Stimulated activated CD8-positive, alpha-beta memory T cell treated with anti-CD3 and anti-CD28 coated beads, Interleukin-4, amount 100 ng/mL, for 48 hours (primary cell): ENCODE measurements at places on chromosomes 1 and 21.
A peak's percentile ranks its signal among the peaks of the same experiment; 100 is the strongest.

- no peak for DNase-seq
These were observed 33.4 kb downstream of the KIF21B start for GRCh38 chr1:200990114-200990513.

DNA sequence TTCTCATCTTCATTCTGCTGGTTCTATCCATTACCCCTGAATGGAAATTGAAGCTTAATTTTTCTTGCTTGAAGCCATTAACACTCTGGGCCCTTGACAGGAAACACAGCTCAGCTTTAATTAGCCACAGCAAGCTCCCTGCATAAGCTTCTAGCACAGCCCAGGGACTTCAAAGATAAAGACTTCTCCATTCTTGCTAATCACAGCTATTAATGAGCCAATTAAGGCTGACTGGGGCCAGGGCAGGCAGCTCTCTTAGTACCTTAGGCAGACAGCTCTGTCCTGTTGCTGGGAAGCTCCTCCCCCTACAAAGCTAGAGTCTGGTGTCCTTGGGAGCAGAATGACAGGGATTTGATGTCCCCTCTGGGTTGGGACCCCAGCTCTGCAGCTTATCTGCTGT, 27.9 kb upstream of the TRABD2B start:
- no peak for DNase-seq

GRCh38 chr1:232859216-232859615, 54.0 kb downstream of the MAP10 start:
- no peak for DNase-seq

DNA sequence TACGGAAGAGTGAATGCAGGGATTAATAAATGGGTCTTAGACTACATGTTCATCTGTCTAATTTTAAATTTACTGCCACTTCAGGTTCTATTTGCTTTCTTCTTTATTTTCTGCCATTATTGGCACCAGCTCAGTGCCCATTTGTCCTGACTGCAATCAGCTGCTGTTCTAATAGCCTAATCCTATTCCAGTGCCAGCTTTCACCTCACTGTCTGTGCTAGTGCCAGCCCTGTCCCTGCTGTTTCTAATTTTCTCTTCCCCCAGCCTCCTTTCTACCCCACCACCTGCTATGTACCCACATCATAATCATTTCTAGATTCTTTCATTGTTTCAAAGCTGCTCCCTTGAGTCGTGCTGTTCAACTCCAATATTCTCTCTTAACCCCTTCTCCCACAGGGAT, 86.4 kb downstream of the KCNK1 start:
- no peak for DNase-seq

DNA sequence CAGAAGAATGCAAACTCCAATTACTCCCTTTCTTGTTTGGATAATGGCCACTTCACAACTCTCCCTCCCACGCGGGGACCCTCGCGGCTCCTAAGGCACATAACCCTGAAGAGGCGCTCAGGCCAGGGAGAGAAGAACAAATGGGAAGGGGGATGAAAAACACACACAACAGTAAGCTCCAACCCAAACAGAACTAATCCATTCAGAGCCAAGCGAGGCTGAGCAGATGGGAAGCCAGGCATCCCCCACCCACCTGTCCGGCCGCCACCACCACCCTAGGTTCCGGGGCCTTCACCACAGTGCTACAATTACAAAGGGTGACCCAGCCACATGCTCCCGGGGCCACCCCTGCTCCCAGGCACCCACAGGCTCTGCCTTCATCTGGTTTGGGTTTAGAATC, 101.5 kb downstream of the MRPL37 start:
- DNase-seq: no peak

DNA sequence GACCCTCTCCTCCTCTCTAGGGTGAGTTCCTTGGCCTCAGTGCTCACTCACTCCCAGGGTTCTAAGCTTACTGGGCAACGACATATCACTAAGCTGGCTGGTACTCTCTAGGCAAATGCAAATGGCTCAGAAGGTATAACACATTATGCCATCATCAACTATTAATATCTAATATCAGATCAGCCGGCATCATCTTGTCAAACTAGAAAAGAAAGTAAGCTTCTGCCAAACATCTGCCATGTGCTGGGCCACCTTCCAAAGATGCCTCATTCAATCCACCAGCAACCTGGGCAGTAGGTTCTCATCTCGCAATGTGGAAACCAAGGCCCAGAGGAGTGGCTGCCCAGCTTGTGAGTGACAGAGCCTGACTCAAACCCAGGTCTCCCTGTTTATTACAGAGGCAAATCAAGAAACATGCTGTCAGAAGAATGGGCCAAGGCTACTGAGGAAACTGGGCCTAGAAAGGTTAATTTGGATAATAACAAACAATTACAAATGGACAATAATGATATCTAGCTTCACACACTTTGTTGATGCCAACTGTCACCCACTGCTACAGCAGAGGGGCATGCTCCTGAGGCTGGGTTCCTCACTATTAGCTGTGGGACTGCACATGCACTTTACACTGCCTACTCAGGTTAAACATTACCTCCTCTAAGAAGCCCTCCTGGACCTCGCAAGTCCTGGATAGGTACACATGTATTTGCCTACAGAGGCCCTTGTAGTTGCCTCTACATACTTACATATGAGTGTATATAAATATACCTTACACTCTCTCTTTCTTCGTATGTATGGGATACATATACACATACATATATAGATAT, 183.3 kb upstream of the JUN start:
- DNase-seq: no peak

- no peak for DNase-seq
These were observed 207.5 kb downstream of the SETD4 start for GRCh38 chr21:35852820-35853219.

DNA sequence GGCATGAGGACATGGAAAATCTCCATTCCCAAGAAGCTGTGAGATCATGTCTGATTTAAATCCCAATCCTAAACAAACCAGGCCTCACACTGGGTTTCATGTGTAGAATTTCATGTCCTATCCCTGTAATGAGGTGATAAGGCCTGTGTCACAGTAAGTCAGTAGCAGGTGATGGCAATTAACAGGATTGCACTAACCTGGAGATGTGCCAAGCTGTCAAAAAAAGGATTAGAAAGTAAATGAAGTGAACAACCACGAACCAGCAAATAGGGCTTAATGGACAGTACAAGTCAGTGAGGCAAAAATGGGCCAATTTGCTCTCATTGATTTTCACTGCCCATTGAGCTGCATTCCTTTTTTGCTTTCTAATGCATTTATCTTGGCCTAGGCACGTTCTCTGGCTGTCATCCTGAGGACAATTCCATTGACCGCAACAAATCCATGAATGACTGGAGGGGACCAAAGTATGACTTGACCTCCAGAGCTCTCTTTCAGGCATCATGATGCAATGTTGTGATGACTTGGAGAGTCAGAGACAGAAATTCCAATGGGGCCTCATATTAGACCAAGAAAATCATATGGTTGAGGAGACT, 673.6 kb upstream of the ADGRL2 start:
- no peak for DNase-seq

GRCh38 chr1:221164951-221165838, 286.0 kb downstream of the HLX start:
- DNase-seq: no peak

- peak; percentile 27 for DNase-seq
These were observed 801 bp upstream of the GORAB start for GRCh38 chr1:170530972-170531757.

- DNase-seq: peak; percentile 69
These were observed at the start of gene ADAMTSL4 for GRCh38 chr1:150548632-150549495. ADAMTSL4 (plus strand) TSS chr1:150549408; CDS start chr1:150552289, 2,881 bp downstream.

- no peak for DNase-seq
These were observed 316 bp downstream of the AP4B1 start for GRCh38 chr1:113904293-113904673.
